ENCODE measurements at places on chromosomes 13 and 19.

GRCh38 chr19:7744871-7745650 is 2.3 kb downstream of the CD209 start:
- no peak for DNase-seq

GRCh38 chr13:112716841-112717520 is 27.1 kb downstream of the ATP11A start:
- DNase-seq: no peak

DNA sequence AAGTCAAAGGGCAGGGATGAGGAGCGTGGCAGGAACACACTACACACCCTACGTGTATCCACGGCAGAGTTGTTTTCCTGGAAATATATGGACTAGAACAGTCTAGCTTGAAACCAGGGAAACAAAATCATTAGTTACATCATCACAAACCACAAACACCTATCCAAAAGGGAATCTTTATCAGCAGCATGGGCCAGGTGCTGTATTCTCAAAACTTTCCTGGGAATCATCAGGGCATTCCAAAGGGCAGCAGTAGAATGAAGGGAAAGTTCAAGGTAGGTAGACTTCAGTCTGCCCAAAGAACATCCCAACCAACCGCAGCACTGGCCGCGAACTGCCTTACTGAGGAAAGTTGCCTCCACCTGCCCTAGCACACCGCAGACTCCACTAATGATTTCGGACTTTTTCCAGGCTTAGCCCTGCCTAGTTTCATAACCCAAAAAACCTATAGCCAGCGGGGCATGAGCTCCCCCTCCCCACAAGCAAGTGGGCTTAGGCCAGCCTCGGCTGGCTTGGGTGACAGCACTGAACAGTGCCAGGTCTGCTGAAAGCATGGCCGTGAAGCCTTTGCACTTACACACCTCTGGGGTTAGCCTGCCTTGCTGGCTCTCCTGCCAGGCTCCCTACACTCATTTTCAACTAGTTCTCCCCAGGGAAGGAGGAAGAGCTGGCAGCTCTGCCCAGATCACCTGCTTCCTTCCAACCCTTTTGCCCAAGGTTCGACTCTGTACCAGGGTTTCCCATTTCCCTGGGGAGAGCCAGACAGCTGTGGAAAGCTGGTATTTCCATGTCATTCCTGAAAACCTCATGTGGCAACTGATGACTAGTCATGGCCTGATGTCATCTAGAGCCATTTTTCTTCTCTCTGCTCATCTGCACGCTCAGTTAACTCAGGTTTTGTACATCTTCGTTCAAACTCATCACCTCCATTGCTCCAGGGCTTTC is 77.3 kb upstream of the UBAC2 start:
- peak; percentile 30 for DNase-seq

- DNase-seq: no peak
Measured at GRCh38 chr13:42412812-42413483, 141.0 kb downstream of the AKAP11 start.

GRCh38 chr19:41350735-41351338 is 2.9 kb downstream of the TGFB1 start:
- DNase-seq: no peak

- DNase-seq: peak; percentile 13
Measured at GRCh38 chr13:42807866-42808265, 26.5 kb downstream of the FAM216B start.

- DNase-seq: no peak
Measured at GRCh38 chr13:111262715-111263114, 57.7 kb upstream of the TEX29 start.

DNA sequence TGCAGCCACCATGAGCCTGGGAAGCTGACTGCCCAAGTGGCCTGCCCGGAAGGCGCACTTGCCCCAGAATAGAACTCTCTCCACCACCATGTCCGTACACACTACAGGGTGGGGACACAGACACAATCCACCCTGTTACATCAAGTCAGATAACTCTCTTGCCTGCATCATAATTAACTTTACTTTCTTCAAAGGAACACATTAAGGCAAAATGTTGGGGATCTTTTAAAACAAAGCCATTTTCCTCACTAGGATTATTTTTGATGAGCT is 23.3 kb upstream of the VSTM2B start:
- DNase-seq: no peak

- DNase-seq: no peak
Measured at GRCh38 chr19:20472854-20473253, 92.7 kb downstream of the ZNF737 start.

- no peak for DNase-seq
Measured at GRCh38 chr19:28736528-28736927, 476.4 kb downstream of the UQCRFS1 start.

DNA sequence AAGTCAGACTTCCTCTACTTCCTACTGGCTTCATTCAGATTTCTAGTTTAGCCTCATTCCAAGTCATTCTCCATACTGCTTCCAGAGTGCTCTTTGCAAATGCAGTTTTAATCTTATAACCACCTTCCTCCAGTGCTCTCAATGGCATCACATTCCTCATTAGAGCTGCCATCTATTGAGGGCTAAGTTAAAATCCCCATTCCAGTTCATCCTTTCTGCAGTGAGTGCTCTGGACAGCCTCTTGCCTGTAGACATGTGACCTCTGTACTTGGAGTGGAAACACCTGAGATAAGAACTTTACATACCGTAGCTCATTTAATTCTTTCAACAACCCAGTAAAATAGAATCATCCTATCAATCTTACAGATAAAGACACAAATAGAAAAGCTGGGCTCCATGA is 57.9 kb upstream of the MAB21L1 start:
- no peak for DNase-seq

DNA sequence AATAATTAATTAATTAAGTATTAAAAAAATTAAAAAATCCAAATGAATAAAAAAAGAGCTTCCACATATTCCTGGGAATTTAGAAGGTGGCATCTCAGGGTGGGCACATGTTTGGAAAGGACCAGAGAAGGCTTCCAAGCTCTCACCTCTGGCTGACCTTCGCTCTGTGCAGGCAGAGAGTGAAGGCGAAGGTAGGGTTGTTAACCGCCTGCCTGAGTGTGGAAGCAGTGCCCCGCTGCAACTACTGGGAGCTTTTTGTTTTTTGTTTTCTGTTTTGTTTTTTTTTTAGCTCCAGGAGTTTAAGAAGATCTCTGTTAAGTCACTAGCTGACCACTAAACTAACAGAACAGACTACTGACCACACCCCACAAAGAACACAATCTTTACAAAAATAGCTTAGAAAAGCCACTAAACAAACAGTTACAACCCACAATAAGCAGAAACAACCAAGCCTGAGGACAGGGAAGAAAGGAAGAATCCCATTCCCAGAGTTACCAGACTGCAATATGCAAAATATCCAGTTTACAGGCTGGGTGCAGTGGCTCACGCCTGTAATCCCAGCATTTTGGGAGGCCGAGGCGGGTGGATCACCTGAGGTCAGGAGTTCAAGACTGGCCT is 11.4 kb downstream of the ZNF541 start:
- no peak for DNase-seq

DNA sequence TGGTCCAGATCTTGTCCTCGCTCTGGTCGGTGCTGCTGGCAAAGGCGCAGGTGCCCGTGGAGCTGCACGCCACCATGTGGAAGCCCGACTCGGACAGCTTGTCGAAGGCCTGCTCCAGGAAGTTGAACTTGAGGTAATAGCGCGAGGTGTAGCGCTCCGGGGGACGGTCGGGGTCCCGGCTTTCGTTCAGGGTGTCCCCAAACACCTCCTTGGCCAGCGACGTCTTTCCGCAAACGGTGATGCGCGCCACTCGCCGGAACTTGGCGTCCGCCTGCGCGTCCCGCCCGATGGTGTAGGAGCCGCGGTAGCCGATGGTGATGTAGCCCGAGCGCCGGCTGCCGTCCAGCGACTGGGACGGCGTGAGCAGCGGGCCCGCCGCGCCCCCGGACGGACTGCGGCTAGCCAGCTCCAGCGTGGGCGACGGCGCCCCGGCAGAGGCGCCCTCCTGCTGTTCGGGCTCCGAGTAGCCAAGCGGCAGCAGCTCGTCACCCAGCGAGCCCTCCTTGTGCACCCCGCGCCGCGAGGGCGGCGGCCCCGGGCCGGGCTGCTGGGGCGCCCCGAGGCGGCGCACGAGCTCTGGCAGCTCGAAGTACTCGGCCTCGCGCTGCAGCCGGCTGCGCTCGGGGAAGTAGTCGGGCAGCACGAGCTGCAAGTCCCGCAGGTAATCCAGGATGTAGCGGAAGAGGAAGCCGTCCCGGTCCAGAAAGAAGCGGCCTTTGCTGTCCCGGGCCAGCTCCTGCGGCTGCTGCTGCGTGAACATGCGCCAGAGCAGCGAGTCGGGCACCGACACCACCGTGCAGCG is 801 bp downstream of the KCTD12 start:
- DNase-seq: peak; percentile 52

DNA sequence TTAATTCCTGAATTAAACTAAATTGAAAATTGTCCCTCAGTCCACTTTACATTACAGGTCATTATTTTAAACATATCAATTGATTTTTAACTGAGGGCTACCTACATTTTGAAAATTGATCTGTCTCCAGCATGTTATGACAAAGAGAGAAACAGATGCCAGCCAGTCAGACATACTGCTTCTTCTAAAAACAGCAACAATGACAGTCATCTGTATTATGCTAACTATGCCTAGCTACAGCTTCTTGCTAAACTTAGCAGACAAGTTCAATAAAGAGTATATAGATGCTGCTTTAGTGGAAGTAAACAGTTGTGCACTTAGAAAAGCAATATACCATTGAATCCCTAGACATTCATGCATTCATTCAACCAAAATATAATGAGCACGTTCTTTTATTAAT is 48.6 kb upstream of the EEF1AKMT1 start:
- DNase-seq: no peak

GRCh38 chr19:43901395-43902390 is 33.4 kb downstream of the ZNF45 start:
- DNase-seq: peak; percentile 90

- DNase-seq: no peak
Measured at GRCh38 chr13:43470610-43471009, 316.2 kb downstream of the ENOX1 start.

DNA sequence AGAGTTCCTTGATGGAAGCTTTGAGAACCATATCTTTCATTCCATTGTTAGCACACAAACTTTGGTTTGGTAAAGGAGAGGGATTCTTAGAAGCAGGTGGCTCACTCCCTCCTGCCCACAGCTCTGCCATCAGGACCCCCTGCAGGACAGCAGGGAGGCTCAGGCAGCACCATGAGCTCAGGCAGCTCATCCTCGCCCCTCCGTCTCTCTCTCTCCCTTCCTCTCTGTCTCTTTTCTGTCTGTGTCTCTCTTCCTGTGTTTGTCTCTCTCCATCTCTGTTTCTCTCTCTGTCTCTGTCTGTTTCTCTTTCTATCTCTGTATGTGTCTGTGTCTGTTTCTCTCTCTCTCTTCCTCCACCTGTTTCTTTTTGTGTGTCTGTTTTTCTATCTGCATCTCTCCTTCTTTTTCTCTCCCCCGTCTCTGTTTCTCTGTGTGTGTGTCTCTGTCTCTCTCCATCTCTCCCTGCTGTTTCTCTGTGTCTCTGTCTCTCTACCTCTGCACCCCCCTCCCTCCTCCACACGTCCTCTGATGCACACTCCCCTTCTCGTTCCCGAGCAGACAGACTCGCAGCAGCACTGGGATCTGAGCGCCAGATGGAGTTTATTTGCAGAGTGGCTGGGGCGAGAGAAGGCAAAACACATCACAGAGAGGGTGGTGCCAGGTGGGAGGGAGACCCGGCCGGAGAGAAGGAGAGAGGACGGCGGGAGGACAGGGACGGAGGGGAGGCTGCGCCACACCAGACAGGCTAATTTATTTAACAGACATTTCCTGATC is 8.7 kb downstream of the SBK2 start:
- DNase-seq: no peak

- DNase-seq: no peak
Measured at GRCh38 chr13:44354884-44355283, 18.7 kb upstream of the SERP2 start.

DNA sequence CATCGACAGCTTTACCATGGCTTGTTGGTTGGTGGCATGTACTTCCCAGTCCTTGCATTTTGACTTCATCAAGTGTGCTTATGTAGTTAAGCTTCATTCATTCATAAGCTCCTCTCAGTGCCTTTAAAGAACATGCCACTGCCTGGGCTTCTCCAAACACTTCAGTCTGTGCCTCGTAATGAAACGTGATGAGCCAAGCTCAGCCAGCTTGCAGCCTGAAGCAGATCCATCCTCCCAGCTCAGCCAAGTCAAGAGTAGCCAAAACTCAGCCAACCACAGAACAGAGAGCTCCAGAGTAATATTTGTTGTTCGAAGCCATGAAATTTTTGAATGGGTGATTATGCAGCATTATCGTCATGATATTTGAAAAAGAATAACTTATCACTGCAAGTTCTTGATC is 989.7 kb downstream of the EFNB2 start:
- DNase-seq: no peak

DNA sequence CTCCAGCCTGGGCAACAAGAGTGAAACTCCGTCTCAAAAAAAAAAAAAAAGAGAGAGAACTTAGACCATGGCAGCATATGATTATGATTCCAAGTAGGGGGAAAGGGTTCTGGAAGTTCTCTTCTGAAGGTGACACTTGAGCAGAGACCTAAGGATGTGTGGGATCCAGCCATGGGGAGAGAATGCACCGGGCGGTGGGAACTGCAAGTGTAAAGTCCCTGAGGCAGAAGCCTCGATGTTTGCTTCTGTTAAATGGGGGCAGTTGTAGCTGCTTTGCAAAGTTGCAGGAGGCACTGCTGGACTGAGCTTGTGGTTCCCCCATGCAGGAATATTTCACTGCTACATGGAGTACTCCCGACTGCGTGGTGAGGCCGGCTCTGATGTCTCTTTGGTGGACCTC is 9.1 kb downstream of the SLC44A2 start:
- DNase-seq: no peak

DNA sequence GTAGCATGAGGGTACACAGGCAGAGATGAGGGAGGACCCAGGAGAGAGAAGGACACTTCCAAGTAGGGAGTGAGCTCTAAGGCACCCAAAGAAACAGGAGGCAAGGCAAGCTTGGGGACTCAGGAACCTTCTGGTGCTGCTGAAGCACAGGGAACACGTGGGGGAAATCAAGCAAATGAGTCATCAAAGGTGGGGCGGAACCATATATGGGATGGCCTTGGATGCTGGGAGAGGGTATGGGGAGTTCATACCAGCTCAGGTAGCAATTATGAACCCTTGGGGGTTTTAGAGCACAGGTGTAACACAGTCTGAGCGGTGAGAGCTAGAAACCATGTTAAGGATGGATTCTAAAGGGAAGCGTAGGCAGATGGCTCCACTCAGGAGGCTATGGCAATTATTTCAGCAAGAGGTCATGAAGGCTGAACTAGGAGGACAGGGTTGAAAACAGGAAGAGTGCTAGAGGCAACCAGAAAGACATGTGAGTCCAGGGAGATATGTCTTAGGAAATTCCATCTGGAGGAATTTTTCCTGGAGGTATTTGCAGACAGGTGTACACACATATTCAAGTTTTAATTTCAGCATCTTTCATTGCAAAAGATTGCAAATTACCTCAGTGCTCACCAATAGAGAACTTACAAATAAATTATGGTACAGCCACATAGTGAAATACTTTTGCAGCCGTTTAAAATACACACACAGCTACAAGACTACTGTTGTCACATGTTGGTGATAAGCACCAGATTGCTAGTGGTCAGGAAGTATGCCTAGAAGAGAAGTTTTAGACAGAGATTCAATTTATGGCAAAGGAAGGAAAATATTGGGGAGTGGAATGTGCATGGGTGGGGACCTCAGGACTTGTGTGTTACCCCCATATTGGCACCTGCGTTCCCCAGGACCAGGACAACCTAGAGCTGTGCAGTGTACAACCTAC is 77.0 kb downstream of the STARD13 start:
- no peak for DNase-seq

All from urothelium cell line (cell line).